ENCODE measurements at places on chromosomes 6 and 20.
A peak's percentile ranks its signal among the peaks of the same experiment; 100 is the strongest.

GRCh38 chr20:63520504-63520933 lies at the start of gene PPDPF:
Gene PPDPF, plus strand, starts transcription at chr20:63520765. Its CDS starts 544 bp downstream, at chr20:63521309.
- peak; percentile 49 for DNase-seq

GRCh38 chr6:56361812-56362211 lies 114.4 kb upstream of the COL21A1 start:
- DNase-seq: no peak

- DNase-seq: no peak
Observed at GRCh38 chr6:41634657-41635056, 3.6 kb upstream of the MDFI start.

GRCh38 chr6:85092226-85092625 lies 327.8 kb upstream of the TBX18 start:
- no peak for DNase-seq

- DNase-seq: no peak
Observed at GRCh38 chr6:108627692-108628550, 67.2 kb downstream of the FOXO3 start.

GRCh38 chr6:36599791-36600209 lies 5.6 kb downstream of the SRSF3 start:
- DNase-seq: no peak

- peak; percentile 45 for DNase-seq
Observed at GRCh38 chr6:145669627-145670034, 65.7 kb downstream of the EPM2A start.

DNA sequence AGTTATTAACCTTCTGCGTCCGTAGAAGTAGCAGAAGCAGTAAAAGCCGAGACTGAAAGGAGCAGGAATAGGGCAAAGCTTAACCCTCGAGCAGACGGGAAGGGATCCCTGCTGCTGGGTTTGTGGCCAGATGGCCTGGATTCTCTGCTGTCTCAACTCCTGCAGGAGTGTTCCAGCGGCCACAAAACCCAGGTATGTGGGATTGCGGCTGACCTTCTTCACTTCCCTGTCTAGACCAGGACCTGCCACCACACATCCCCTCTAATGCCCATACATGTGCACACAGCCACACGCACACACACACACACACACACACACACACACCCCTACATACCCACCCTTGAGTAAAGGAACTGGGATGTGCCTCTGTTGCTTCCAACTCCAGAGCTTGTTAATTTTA lies 33.1 kb upstream of the TNFRSF21 start:
- DNase-seq: no peak
